ENCODE measurements at places on chromosomes 16 and 17. TPM values are rescaled to one million over a fixed set of nuclear protein-coding genes. Genes with fewer than 3 reads are reported as not detected.

ZNF205 gene
- 0.09 TPM for total RNA-seq

SLC16A13 gene
- total RNA-seq: 15.8 TPM

AXIN2 gene
- 7.4 TPM for total RNA-seq

TOP3A gene
- 75.0 TPM for total RNA-seq

KRTAP9-2 gene
- not detected for total RNA-seq

PABPN1L gene
- not detected for total RNA-seq

ATP2C2 gene
- not detected for total RNA-seq

C1QL1 gene
- 0.41 TPM for total RNA-seq

CDH3 gene
- 0.23 TPM for total RNA-seq

LPCAT2 gene
- total RNA-seq: 4.7 TPM

KRTAP1-5 gene
- not detected for total RNA-seq

NAGS gene
- total RNA-seq: 0.28 TPM

ASPHD1 gene
- 2.2 TPM for total RNA-seq

CHRNE gene
- total RNA-seq: 0.44 TPM

ESRP2 gene
- 0.34 TPM for total RNA-seq

PLD2 gene
- 22.3 TPM for total RNA-seq
